ENCODE measurements at places on chromosomes 7 and 10. TPM values are rescaled to one million over a fixed set of nuclear protein-coding genes. Genes with fewer than 3 reads are reported as not detected.
A peak's percentile ranks its signal among the peaks of the same experiment; 100 is the strongest.

The ENTPD1 gene
- 0.03 TPM for total RNA-seq

The SFRP4 gene
- total RNA-seq, result 19.4 TPM

The MET gene
- total RNA-seq, result 254 TPM

The PNLIPRP3 gene
- not detected for total RNA-seq

The PLXDC2 gene
- total RNA-seq, result 4.7 TPM

The ASAH2 gene
- 0.47 TPM for total RNA-seq

The UCMA gene
- not detected for total RNA-seq

The GPRIN2 gene
- total RNA-seq, result 6.3 TPM

The PAOX gene
- total RNA-seq, result 12.1 TPM

The NEUROD6 gene
- total RNA-seq, result not detected

The CPA1 gene
- total RNA-seq, result not detected

The SOSTDC1 gene
- total RNA-seq, result 0.26 TPM

DNA sequence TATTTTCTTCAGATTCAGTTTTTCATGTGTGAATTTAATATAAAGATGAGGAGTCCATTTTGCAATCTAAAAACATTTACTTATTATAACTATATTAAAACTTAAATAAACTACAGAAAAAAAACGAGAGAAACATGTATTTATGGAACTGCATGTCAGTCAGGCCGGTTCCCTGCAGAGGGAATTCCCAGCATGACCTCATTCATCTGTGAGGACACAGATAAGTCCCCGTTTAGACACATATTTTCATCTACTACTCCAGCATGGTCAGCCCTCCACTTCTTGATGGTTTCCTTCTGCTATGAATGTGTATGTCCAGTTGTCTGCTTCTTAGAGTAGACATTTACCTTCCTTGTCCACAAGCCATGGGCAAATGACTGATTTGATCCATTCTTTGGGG is 339.1 kb downstream of the SEMA3D start:
- no peak for DNase-seq

GRCh38 chr10:28587970-28588290 is 55.0 kb downstream of the WAC start:
- peak; percentile 74 for DNase-seq

- no peak for DNase-seq
These were observed 341.4 kb upstream of the PODXL start for GRCh38 chr7:131897790-131898165.

- DNase-seq, result no peak
These were observed 17.5 kb downstream of the RCC1L start for GRCh38 chr7:75055830-75056772.

- no peak for DNase-seq
These were observed 33.5 kb downstream of the MRC1 start for GRCh38 chr10:17842641-17843040.

DNA sequence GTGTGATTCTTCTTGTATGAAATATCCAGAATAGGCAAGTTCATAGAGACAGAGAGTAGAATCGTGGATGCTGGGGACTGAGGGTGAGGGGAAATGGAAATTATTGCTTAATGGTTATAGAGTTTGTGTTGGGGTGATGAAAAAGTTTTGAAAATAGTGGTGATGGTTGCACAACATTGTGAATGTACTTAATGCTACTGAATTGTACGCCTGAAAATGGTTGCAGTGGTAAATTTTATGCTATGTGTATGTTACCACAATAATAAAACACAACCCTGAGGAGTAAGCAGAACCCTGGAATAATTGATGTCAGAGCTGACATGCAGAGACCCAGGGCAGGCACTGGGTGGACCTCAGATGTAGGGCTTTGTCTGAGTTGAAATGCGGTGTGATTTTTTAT is 57.6 kb downstream of the TACR2 start:
- no peak for DNase-seq

GRCh38 chr7:108794466-108794865 is 224.8 kb downstream of the DNAJB9 start:
- DNase-seq, result no peak

DNA sequence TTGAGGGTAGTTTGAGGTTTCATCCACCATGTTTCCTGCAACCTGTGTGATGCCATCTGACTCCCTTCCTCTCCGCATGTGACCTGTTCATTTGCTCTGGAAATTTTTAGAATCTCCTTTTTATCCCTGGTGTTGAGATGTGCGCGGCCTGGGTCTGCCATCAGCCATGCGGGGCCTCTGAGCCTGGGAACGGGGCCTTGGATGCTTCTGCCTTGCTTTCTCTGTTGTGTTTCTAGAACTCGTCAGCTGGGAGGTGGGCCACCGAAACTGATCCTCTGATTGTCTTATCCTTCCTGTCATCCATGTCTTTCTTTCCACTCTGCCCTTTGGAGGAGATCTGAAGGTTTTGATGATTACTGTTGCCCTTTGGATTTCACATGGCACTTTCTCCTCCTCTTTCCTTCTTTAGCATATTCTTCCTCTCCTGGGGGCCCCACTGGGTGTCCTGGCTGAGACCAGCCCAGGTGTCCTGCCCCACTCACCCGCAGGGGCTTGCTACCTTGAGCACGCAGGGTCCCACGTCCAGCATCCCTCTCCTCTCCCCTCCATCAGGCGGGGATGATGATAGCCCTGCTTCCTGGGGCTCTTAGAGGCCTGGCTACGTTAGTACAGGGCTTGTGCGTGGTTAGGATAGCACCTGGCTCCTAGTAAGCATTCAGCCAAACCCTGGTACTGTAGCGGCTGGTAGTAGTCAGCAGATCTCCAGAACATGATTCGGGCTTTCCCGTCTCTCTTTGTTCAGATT is 29.9 kb downstream of the PPP2R2D start:
- no peak for DNase-seq

GRCh38 chr7:14424675-14425074 is 435.2 kb upstream of the ETV1 start:
- no peak for DNase-seq

DNA sequence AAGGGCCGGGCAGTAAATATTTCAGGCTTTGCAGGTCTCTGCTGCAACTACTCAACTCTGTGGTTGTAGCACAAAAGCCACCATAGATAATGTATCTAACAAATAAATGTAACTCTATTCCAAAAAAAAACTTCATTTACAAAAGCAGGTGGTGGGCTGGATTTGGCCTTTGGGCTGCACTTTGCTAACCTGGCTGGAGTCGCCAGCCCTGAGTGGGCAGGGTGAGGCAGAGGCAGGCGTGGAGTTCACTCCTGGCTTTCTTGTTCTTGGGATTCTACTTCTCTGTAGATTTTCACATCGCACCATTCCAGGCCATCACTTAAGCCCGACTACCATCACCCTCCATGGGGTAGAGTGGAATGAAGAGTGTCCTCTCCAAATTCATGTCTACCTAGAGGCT is 367.6 kb upstream of the MGMT start:
- DNase-seq, result no peak

DNA sequence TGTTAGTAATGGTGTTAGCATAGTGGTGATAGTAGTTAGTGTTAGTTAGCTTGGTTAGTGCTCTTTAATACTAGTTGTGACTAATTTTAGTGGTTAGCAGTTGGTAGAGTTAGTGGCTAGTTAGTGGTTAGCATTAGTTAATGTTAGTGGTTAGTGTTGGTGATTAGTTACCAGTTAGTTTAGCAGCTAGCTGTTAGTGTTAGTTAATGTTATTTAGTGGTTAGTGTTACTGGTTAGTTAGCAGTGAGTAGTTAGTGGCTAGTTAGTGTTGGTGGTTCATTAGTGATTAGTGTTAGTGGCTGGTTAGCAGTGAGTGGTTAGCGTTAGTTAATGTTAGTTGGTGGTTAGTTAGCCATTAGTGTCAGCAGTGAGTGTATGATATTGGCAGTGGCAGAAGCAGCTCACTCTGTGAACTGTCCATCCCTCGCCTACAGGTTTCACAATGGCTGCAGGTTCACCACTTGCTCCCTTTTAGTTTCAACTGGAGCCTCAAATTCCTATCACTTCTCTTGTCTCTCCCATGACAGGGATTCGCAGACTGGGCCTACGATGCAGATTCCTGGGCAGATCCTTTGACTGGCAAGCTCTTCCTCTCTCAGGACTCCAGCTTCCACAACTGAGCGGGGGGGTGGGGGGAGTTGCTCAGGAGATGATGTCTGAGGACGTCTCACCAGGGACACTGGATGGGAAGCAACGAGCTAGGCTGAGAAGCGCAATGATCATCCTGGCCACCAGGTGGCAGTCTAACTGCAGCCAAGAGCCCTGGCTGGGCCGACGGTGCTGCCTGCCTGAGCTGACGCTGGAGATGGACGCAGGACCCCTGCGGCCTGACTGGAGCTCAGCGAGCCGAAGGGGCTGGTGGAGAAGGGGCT is 19.5 kb downstream of the GHRHR start:
- peak; percentile 59 for DNase-seq

- no peak for DNase-seq
These were observed 71.2 kb downstream of the SVIL start for GRCh38 chr10:29563420-29564035.

- DNase-seq, result peak; percentile 49
These were observed 745 bp upstream of the ORAI2 start for GRCh38 chr7:102432442-102433218.

GRCh38 chr10:115093286-115093775 is at the start of gene ATRNL1:
TSS of gene ATRNL1 (plus strand) at chr10:115093365. CDS start at chr10:115093751, 386 bp downstream.
- DNase-seq, result peak; percentile 79

GRCh38 chr7:5610500-5611186 is 170.8 kb downstream of the RNF216 start:
- no peak for DNase-seq

- no peak for DNase-seq
These were observed 530.0 kb downstream of the GLRX3 start for GRCh38 chr10:130666215-130666614.

- no peak for DNase-seq
These were observed 31.6 kb upstream of the USP6NL start for GRCh38 chr10:11643039-11643438.

GRCh38 chr10:13271552-13272163 is 28.2 kb downstream of the PHYH start:
- no peak for DNase-seq

- no peak for DNase-seq
These were observed 23.1 kb downstream of the PAPOLB start for GRCh38 chr7:4838626-4839334.

DNA sequence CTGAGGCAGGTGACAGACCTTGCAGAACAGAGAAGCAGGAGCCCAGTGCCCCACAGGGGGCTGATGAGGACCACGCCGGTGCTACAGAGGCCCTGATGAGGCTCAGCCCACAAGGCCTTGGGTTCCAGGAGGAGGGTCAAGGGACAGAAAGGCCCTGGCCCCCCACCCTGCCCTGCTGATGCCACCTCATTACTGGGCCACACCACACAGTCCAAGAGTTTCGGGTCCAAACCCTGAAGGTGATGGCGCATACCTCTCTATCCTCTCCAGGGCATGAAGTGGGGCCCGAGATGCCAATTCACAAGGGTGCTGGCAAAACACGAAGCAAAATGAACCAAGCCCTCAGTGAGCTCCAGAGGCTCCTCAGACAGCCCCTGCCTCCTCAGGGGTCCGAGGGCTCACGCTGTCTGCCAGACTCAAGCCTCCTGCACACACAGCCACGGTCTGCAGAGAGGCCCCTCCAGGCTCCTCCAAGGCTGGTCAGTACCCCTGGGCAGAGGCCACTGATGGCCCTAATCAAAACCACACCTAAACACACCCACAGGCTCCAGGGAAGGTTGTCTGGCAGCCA is 32.3 kb downstream of the RASGEF1A start:
- DNase-seq, result no peak

GRCh38 chr7:157565981-157566630 is 229.3 kb downstream of the DNAJB6 start:
- DNase-seq, result no peak

- DNase-seq, result no peak
These were observed 130.4 kb upstream of the MEOX2 start for GRCh38 chr7:15816835-15817426.

DNA sequence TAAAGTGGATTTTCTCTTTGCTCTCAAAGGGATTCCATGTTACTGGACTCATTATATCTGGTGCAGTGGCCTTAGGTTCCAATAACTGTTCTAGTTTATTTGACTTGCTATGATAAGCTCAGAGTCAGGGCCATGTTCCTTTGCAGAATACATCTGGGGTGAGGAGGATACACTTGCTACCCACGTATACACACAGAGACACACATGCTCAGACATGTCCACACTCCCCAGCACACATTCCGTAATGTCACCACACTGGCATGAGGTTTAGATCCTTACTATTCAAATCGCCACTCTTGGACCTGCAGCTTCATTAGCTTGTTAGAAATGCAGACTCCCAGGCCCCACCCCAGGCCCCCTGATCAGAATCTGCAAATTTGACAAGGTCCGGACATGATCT is 195.3 kb downstream of the BMPER start:
- no peak for DNase-seq

DNA sequence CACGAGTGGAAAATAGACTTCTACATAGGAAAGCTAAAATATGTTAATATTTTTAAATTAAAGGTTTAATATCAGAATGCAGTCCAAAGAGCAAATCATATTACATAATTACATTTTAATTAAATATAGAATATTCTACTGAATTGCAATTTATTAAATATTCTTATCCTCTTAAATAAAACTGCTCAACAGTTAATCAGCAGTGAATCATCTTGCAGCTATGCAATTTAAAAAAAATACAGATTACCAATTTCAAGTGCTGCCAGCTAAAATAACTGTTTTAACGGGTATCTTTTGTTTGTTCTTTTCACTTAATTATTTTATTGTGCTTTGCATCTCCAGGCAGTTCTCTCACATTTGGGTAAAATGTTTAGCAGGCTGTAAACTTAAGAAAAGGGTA is 82.2 kb downstream of the ZNRF2 start:
- no peak for DNase-seq

GRCh38 chr10:77236700-77237099 is 400.9 kb downstream of the KCNMA1 start:
- DNase-seq, result no peak

DNA sequence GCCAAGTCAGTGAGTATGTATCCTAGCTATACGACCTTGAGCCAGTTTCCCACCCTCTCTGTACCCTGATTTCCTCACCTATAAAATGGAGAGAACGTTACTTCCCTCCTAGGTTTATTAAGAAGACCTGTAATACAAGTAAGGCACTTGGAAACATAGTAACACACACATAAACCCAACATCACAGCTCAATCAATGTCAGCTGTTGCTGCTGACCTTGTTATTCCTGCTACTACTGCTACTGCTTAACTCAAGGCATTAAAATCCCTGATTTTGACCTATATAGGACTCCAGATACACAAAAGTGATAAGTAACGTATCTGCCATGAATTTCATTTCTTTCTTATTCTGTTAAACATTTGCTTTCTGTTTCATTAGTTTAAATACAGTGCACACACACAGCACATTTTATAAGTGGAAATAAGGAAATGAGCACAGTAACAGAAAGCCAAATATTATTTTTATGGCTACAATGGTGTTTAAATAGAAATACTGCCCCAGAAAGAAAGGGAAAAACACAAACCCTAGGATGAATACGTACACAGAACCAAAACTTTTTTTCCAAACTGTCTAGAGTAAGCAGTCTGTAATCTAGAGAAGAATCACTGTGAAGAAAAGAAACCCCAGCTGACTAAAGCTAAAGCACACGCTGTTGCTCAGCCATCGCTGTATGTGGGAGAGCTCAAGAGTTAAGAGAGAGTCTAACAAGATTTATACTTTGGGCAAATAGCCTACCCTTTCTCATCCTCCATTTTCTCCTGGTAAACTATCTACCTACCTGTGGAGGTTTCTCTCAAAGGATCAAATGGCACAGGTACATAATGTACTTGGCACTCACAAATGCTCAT is 19.0 kb downstream of the NAPEPLD start:
- DNase-seq, result no peak

All from Caki2 (cell line).